Gastrocnemius medialis (tissue), 4 donors: ENCODE measurements at places on chromosomes 2 and 18. TPM values are rescaled to one million over a fixed set of nuclear protein-coding genes. Genes with fewer than 3 reads are reported as not detected.
A peak's percentile ranks its signal among the peaks of the same experiment; 100 is the strongest.

HRH4 gene
- not detected for total RNA-seq

FHL2 gene
- 23.0 TPM for total RNA-seq

CLEC4F gene
- 0.59 TPM for total RNA-seq

ASXL3 gene
- total RNA-seq, result 0.04 TPM

NEU2 gene
- not detected for total RNA-seq

SP140L gene
- 2.6 TPM for total RNA-seq

MEP1B gene
- total RNA-seq, result not detected

RAB31 gene
- total RNA-seq, result 3.9 TPM

FECH gene
- total RNA-seq, result 78.4 TPM

LIMS4 gene
- 2.9 TPM for total RNA-seq

SPR gene
- total RNA-seq, result 71.0 TPM

GPBAR1 gene
- total RNA-seq, result not detected

IGFBP5 gene
- 550 TPM for total RNA-seq

TFCP2L1 gene
- 2.2 TPM for total RNA-seq

- DNase-seq, result no peak
Observed at GRCh38 chr2:44510246-44510645, 148.5 kb downstream of the CAMKMT start.

DNA sequence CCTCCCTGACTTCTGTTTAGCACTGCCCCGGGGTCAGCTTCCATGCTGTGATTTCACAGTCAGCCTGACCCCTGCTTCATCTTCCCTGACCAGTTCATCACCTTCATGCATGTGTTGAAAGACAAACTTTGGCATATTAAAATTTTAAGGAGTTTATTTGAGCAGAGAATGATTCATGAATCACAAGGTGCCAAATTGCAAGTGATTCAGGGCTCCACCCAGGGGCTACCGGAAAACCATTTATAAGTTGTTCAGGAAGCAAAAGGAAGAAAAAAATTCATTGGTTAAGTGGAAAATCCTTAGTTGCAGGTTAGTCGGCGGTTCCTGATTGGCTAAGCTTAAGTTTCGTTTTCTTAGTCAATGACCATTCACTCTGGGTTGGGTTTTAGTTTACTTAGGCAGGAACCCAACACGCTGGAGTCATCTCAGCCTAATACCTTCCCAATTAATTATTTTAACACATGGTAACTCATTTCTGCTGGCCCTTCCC lies 10.6 kb downstream of the IL1F10 start:
- no peak for DNase-seq

- no peak for DNase-seq
Observed at GRCh38 chr2:109110170-109110569, 18.8 kb upstream of the SH3RF3 start.

- DNase-seq, result no peak
Observed at GRCh38 chr2:8513601-8514273, 168.1 kb upstream of the ID2 start.

GRCh38 chr18:13527730-13528129 lies 198.6 kb downstream of the FAM210A start:
- no peak for DNase-seq

GRCh38 chr2:126971481-126972278 lies 73.0 kb downstream of the TEX51 start:
- DNase-seq, result peak; percentile 68

DNA sequence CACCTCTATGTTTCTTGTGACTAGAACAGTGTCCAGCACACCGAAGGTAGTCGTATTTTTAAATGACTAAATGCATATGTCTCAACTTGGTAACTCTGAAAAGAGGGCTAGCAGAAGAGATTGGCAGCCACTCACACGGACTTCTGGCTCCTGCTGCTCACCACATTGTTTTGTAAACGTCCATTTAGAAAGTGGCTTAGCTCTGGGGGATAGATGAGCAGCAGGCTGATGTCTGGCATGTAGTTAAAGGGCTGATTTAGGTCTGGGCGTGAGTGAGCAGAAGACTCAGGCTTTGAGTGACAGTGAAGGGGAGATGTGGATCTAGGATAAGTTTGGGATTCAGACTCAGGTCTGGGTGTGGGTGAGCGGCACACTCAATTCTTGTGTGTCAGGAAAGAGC lies 372.9 kb upstream of the HS6ST1 start:
- no peak for DNase-seq

- no peak for DNase-seq
Observed at GRCh38 chr2:53040536-53041229, 726.9 kb upstream of the CHAC2 start.

GRCh38 chr2:216877085-216877484 lies 17.2 kb upstream of the TNP1 start:
- no peak for DNase-seq

DNA sequence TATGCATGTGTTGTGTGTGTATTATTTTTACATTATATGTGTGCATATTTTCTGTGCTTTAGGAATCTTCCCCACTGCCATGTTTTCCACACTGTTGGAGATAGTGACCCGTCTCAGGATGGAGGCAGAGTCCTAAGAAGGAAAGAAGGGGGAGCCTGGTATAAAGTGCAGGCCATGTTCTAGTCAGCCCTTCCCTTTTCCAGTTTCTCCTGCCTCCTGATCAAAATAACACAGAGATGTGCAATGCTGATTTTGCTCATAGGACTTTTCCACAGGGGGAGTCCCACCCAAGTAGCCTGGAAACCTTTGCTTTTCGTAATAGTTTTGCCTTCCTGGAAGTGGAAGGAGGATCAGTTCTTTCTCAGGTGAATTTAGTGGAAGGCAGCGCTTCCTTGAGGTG lies 72.8 kb upstream of the FAM237A start:
- no peak for DNase-seq

- DNase-seq, result no peak
Observed at GRCh38 chr2:210203147-210203546, 22.1 kb downstream of the ACADL start.

DNA sequence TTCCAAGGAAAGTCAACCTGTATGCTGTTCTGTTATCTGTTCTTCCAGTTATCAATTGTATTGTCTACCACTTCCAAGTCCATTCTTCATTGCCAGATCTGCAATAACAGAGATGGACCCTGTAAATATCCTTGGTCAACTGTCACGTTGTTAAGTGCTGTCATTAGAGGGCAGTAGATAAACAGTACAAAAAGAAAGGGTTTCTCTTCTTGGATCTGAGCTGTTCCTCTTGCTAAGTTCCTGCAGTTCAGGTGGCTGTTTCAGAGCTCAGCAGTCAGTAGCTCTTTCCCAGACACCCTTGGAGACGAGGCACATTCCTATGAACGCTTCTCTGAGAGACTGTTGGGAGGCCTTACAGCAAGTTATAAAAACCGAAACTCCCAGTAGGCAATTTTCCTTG lies 957.1 kb upstream of the CHAC2 start:
- DNase-seq, result no peak

- DNase-seq, result no peak
Observed at GRCh38 chr18:63325086-63325686, 5.6 kb upstream of the BCL2 start.

- DNase-seq, result no peak
Observed at GRCh38 chr2:115574667-115575066, 1132.2 kb downstream of the DPP10 start.

DNA sequence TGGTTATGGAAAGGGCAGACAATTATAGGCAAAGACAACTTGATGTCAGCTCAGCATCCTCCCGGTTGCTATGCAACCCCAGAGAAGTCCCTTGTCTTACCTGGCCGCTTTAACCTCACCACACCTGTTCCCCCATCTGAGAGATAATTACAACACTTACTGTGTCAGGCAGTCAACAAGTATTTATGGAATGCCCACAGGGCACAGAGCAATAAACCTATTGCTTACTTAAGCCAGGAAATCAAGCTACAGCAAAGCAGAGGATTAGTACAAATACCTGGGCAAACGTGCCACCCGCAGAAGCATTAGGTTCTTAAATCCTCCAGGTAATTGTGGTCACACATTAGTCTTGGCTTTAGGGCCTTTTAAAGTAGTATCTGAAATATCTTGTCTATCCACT lies 320.4 kb upstream of the REV1 start:
- no peak for DNase-seq

DNA sequence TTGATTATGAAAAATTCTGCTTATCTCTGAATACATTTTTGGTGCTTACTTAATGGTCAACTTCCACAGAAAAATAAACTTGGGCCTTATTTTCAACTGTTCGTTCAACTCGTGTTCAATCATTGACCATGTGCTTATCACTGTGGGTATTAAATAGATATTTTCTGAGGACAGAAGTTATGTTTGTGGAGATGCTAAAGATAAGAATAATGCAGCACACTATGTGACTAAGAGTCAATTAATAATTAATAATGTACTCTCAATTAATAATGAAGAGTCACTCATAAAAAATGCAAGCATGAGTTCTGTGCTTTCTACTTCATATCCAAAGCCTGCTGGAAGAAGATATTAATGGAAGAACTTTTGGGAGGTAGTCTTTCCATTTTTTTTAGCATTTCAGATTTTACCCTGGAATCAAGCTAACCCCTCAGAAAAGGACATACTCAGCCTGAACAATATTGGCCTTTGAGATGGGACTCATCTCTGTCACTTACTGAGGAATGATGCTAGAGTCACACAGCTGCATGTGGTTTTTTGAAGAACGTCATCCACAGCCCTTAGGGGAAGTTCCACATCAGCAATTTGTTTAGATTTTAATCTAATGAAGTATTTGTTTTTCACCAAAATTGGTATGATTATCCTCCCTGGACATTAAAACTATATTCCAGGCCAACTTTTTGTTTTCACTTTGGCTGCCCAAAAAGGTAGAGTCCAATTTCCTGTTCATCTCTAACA lies 191.9 kb upstream of the CRIM1 start:
- no peak for DNase-seq
